ENCODE measurements at places on chromosomes 3 and 15.

GRCh38 chr15:100703032-100703578 lies 100.7 kb downstream of the ASB7 start:
- no peak for DNase-seq

DNA sequence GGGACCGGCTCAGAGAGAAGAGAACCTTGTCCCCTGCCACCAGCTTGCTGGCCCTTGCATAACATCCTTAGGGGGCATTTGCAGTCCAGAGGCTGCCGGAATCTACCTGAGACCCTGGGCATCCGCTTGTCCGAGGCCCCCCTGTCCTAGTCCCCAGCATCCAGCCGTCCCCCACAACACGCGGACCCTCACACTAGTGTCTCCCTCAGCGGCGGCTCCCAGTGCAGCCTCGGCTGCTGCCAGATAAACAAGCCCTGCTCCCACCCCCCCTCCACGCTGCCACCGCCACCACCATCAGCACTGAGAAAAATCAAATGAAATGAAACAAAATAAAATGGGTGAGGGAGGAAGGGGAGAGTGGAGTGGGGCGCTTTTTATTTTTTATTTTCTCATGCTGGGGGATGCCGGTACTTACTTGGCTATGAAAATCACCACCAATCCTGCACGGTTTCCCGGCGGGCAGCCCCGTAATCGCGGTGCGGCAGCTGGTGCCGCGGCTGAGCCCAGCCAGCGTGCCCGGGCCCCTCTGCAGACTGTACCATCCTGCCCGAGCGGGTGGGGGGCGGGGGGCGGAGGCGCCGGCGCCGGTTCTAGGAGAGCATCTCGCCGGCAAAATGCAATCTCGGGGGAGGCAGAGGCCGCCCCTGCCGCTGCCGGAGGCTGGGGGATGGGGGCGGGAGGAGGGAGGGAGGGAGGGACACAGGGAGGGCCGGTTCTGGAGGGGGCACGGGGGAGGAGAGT lies at the start of gene ATP2B2:
ATP2B2 (minus strand) TSS at position 537 of the 741 bp plus-strand sequence. CDS start 56,043 bp downstream, outside the sequence.
- DNase-seq = no peak

DNA sequence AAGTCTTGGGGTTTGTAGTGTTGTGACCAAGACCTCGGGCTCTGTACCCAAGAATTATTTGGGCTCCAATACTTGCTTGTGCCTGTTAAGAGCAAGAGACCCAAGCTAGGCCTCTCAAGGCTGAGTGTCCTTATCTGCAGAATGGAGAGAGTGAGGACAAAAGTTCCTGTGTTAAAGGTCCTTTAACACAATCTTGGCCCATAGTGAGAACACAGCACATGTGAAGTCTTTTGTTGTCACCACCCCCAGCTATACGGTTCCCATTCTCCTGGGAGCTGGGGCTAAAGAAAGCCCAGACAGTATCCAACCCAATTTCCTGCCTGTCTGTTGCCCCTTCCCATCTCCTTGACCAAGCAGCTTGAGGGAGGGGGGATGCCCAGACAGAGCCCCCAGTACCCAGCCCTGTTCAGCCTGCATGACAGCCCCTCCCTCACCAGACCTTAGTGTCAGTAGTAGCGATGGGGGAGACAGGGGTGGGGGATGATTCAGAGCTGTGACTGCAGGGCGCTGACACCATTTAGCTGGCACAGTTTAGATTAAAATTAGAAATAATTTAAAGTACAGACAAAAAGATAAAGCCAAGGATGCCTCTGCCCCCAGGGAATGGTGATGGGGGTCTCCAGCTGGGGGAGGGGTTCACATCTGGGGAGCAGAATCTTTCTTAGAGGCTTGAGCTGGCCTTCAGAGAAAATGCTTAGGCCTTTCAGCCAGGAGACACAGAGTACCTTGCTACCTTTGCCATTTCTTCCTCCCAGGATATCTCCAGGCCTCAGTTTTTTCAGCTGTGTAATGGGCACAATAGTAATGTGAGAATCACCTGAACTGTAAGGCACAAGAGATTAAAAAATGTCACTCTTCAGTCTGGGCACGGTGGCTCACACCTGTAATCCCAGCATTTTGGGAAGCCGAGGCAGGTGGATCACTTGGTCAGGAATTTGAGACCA lies 2.7 kb downstream of the PRKCD start:
- no peak for DNase-seq

- DNase-seq = no peak
These were observed 24.4 kb downstream of the DTWD1 start for GRCh38 chr15:49645277-49645676.

DNA sequence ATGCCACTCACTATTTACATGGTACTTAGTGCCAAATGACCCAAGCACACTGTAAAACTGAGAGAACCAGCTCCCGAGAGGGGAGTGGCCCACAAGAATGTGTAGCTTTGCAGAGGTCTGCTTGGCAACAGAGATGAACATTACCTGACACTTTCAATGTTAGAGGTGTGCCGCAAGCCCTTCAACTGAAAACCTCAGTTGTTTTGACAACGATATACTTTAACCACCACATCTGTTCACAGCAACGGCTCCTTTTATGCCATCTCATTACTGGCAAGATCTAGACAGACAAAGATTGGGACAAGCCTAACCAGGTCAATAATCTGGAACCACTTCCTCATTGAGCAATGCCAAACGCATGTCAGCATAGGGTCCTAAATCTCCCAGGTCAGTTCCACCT lies 23.7 kb downstream of the NEK10 start:
- DNase-seq = no peak

- no peak for DNase-seq
These were observed 56.0 kb downstream of the RPLP1 start for GRCh38 chr15:69508659-69509058.

DNA sequence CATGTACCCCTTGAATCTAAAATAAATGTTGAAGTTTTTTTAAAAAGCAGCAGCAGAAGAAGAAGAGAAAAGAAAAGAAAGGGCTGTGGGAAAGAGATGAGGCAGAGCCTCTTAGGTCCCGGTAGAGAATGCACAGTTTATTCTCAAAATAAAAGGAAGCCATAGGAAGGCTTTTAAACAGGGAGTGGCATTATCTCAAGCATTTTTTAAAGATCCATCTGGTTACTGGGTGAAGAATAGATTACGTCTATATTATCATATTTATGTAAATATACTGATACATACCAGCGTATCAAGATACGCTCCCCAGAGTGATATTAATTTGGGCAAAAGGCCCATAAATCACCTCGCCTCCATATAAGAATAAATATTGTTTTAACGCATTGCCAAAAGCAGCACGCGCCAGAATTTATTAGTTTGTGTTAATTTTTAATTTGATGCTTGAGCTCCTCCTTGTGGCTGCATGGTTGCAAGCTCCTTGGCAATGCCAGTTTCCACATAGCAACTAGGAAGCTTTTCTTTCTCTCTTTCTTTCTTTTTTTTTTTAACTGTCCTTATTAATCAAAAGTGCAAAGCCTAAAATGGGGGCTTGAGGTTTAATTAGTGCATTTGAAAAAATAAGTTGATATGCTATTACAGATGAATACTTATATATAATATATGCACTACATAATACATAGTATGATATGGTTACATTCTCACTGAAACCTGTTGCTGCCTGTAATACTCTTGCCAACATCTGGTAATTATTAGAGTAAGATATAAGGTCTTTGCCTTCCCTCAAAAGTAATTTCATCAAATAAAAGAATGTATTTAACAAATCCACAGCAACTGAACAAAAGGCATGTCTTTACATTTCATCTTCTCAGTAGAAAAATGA lies 242.8 kb upstream of the UBE2E2 start:
- no peak for DNase-seq

DNA sequence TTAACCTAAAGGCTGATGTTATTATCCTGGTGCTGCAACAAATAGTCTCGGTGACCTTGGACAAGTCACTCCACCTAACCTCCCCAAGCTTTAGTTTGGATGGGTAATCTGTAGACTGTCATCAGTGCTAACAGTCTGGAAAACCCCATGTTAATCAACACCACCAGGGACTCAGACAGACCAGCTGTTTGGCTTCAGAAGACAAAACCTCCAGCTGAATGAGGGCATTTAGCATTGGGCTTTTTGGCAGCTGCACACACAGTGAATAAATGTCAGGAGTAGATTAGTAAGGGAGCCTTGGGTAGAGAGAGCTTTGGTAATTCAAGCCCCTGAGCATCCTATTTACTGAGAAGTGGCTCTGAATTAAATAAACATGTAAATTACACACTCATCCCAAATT lies 24.9 kb upstream of the C3orf80 start:
- DNase-seq = no peak

- DNase-seq = no peak
These were observed 61.4 kb upstream of the C15orf39 start for GRCh38 chr15:75140080-75140879.

- no peak for DNase-seq
These were observed 8.7 kb upstream of the LMCD1 start for GRCh38 chr3:8492744-8493511.

GRCh38 chr3:12741209-12741608 lies 17.9 kb downstream of the TMEM40 start:
- DNase-seq = no peak

- no peak for DNase-seq
These were observed 38.4 kb upstream of the TERB2 start for GRCh38 chr15:44918136-44918535.

GRCh38 chr3:187072511-187072910 lies 66.8 kb downstream of the RPL39L start:
- no peak for DNase-seq

GRCh38 chr3:127629467-127630403 lies 750 bp downstream of the PODXL2 start:
- DNase-seq = no peak

DNA sequence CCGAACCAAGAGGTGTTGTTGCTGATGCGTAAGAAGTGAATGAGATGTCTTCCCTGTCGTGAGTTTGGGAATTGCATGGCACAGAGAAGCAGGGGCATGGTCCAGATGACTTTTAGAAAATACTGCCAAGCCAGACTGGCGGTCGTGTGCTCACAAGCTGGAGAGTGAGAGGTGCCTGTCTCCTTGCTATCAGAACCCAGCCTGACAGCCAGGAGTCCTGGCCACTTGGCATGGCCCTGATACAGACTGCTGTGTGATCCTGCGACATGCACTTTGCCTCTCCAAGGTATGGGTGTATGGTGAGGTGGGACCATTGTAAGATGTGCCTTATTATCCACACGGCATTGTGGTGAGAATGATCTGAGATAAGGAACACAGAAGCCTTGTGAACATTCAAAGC lies 93.0 kb downstream of the SMAD3 start:
- no peak for DNase-seq

- DNase-seq = no peak
These were observed 122.6 kb downstream of the CPNE4 start for GRCh38 chr3:131912255-131912654.

DNA sequence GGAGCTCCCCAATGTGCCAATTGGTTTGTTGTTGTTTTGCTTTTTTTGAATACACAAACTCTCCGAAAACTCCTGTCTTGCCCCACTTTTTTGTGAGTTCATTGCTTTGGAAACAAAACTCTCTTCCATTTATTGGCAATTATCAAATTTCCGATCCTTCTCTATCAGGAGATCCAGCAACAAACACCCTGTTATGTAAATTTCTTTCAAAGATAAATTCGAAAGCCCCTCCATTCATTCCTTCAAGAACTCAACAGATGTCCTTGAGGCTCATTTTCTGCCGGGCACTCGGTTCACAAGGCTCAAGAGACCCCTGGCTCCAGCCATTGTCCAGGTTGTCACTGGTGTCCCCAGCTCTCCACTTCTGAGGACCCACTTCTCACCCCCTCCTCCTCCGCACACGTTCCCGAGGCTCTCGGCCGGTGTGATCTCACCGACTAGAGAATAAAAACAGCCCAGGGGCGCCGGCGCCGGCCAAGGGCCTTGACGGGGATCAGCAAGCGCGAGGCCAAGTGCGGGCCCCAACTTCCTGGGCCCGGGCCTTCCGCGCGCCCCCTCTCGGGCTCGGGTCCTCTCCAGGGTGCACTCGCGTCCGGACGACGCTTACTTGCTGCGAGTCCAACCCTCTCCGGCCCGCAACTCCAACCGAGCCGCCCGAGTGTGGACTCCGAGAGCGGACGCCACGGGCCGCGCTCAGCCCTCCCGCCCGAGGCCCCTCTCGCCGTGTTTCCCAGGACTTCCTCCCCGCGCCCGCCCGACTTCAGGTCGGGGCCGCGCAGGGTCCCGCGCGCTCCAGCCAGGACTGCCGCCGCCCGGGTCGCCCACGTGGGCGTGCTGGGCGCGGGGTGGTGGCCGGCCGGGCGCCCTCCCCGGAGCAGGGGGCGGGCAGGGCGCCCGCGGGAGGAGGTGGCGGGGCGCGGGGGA lies 533 bp upstream of the SMAD3 start:
- no peak for DNase-seq

DNA sequence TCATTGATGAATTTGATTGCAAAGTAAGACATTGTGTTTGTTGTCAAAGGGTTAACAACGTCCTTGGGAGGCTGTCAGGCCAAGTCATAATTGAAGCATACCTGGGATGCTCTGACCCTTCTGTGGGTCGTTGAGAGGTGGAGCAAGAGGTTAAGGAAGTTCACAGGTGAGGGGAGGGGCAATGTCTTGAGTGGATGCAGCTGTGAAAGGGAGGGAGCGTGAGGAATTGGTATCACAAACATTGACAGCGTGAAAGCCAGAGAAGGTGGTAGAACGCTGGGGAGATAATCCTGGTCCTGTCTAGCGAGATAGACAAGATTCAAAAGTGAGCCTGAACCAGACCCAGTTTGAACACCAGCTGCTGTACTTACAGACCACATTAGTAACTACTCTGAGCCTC lies 79.4 kb downstream of the HES1 start:
- no peak for DNase-seq

DNA sequence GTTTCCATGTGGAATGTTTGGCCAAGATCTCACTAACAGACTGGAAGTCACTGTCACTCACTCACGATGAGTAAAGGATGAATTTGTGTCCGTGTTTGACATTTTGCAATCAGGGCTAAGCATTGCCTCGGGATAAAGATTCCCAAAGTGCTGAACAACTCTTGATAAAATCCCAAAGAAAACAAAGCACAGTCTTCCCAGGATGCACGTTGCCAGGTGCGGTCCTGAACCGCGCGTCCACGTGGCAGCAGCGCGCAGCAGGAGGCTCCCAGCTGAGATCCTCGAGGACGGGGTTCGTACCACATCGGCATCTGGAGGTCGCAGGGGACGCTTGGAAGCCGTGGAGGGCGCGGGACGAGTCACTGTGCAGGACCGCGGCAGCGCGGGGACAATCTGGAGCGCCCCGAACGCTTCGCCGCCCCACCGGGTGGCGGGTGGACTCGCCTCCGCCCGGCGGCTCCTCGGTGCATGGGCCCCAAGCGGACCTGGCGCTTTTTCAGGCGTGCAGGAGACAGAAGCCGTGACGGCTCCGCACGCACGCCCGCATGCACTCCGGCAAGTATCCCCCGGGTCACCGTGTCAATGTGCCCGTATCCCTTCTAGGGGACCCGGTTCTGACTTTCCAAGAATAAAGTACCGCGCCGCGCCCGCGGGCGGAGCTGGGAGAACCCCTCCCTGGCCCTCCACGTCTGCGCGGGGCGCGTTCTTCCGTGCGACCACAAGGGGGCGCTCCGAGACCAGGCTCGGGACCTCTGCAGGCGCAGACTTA lies 17.7 kb downstream of the CPN2 start:
- peak; percentile 84 for DNase-seq

DNA sequence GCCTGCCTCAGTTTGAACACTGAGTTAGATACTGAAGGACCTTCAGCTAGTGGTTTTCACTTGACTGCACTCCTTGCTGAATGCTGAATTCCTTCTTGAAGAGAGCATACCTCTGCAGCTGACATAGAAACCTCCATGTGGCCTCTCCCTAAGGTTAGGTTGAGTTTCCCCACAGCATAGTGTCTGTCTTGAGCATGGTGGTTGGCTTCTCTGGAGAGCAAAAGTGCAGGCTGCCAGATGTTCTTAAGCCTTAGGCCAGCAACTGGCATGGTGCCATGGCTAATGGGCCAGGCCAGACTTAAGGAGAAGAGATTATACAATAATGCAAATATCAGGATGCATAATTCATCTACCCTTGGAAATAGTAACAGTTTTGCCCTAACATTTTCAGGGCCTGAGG lies 545.6 kb upstream of the ZNF385D start:
- no peak for DNase-seq

- no peak for DNase-seq
These were observed 3.2 kb downstream of the IL17RD start for GRCh38 chr3:57161915-57162314.

Measured in activated CD8-positive, alpha-beta memory T cell treated with anti-CD3 and anti-CD28 coated beads for 1 hour (primary cell).